Activated CD4-positive, CD25-positive, alpha-beta regulatory T cell (primary cell): ENCODE measurements at places on chromosomes 16 and 17.

DNA sequence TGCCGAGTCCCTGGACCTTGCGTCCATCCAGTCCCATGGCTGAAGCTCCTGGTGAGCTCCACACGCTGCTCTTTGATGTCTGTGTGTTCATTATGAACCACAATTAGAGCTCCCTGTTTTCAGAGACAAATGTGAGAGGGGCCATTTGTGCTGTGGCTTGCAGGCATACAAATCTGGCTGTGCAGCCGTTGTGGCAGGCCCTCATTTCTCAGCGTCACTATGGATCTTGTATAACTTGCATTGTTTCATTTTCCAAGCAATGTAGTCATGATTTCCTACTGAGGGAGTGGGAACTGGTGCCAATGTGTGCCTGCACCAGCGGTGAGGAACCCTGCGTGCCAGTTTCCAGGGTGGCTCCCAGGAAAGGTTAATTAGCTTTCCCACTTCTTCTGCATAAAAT is 542.6 kb downstream of the TMEM114 start:
- no peak for DNase-seq

DNA sequence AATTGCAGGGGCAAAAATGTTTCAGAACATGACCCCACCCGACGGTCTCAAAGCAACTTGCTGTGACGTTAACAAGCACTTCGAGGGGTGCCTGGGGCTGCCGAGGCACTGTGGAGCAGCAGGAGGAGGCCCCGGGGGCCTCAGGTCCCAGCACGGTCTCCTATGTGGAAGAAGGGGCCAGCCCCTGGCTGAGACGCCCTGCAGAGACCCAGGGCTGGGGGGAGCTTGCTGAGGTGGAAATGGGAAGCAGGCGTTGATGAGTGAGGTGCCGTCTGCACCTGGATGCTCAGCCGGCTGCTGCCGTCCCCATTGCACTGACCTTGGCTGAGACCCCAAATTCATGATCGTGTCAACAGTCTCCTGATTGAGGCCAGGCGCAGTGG is 46.5 kb downstream of the NT5M start:
- DNase-seq, result no peak

- peak; percentile 68 for DNase-seq
Observed at GRCh38 chr16:89711601-89712273, 9.0 kb downstream of the VPS9D1 start.

DNA sequence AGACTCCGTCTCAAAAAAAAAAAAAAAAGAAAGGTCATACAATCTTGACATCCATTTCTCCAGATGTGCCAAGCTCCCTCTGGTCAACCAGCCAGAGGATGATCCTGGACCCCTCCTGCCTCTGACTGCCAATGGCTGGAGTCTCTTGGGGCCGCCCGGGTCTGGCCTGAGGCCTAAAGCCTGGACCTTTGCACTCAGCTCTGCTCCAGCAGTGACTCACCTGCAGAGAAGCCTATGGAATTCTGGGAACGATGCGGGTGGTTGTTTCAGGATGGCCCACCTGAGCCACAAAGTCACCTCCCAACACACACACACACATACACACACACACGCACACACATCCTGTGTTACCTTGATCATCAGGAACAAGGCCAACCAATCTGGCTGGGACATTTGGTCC is 64.0 kb upstream of the DNAH17 start:
- DNase-seq, result no peak

DNA sequence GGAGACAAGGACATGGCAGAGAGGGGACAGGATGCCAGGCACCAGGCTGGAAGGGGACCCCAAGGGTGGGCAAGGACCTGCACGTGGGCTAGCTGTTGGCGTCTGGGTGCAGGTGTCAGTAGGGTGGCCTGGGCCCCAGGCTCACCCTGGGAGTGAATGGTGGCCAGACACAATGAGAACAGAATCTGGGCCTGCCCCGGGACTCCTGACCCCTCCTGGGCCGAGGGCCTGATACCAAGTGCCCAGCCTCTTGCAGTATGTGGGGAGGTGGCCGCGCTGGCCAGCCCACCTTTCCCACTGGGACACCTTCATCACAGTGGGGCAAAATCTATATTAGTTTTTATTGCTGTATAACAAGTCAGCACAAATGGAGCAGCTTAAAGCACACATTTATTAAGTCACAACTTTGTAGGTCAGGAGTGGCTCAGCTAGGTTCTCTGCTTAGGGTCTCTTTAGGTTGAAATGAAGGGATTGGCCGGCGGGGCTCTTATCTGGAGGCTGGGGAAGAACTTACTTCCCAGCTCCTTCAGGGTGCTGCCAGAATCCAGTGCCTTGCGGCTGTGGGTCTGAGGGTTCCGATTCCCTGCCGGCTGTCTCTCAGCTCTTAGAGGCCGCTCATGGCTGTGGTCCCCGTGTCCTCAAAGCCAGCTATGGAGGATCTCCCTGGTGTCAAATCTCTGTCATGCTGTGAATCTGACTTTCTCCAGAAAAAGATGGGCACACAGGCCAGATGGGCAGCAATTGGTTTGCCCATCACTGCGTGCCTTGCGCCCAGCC is 3.6 kb downstream of the PRSS33 start:
- DNase-seq, result no peak

- DNase-seq, result peak; percentile 71
Observed at GRCh38 chr17:7383742-7384488, 3.0 kb downstream of the TNK1 start.

GRCh38 chr17:59381716-59382570 is 50.5 kb downstream of the YPEL2 start:
- DNase-seq, result no peak

- no peak for DNase-seq
Observed at GRCh38 chr17:75783069-75783783, 1.4 kb upstream of the UNK start.

GRCh38 chr16:73847090-73847489 is 449.5 kb upstream of the PSMD7 start:
- no peak for DNase-seq

DNA sequence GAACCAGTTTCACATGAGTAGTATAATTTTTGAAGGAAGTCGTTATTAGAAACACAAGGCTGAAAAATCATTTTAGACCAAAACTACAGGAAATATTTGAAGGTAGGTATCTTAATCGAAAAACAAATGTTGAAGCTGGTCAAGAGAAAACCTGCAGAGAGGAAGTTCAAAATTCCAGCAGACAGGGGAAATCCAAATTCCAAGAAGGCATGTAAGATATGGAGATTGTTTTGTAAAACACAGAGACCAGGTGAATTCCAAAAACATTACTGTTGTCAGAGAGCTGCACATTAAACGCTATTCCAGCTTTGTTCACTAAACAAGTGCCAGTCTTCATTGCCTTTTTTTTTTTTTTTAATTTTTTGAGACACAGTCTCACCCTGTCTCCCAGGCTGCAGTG is 38.4 kb downstream of the ADAMTS18 start:
- DNase-seq, result no peak
